ENCODE measurements at places on chromosomes 13 and 19. TPM values are rescaled to one million over a fixed set of nuclear protein-coding genes. Genes with fewer than 3 reads are reported as not detected.

DNA sequence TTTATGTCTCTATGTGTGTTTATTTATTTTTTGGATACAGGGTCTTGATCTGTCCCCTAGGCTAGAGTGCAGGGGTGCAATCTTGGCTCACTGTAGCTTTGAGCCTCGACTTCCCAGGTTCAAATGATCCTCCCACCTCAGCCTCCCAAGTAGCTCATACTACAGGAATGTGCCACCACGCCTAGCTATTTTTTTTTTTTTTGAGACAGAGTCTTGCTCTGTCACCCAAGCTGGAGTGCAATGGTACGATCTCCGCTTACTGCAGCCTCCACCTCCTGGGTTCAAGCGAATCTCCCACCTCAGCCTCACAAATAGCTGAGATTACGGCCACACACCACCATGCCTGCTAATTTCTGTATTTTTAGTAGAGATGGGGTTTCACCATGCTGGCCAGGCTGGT lies 5.0 kb upstream of the ANGPTL4 start:
- no peak for DNase-seq

DNA sequence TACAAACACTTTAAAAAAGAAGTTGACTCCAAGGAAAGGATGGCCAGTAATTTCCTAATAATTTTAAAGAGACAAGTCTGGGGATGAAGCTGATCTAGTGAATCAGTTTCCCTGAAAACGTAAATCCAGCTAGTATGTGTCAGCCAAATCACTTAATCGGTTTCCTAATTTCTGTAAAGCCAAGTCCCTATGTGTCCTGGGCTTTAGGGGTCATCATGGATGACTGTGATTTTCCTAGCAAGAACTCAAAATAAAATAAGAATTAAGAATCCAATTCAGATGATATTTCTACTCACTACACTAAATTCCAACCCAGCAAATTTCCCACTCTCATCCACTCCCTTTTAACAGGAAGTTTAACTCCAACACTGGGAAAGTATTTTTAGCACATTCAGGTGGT lies 35.9 kb downstream of the ELF1 start:
- DNase-seq = no peak

The HSD17B14 gene
- total RNA-seq = 0.31 TPM

- no peak for DNase-seq
Observed at GRCh38 chr13:26017932-26018665, 33.7 kb downstream of the SHISA2 start.

- DNase-seq = peak; percentile 88
Observed at GRCh38 chr19:44723952-44724319, 24.6 kb upstream of the BCL3 start.

DNA sequence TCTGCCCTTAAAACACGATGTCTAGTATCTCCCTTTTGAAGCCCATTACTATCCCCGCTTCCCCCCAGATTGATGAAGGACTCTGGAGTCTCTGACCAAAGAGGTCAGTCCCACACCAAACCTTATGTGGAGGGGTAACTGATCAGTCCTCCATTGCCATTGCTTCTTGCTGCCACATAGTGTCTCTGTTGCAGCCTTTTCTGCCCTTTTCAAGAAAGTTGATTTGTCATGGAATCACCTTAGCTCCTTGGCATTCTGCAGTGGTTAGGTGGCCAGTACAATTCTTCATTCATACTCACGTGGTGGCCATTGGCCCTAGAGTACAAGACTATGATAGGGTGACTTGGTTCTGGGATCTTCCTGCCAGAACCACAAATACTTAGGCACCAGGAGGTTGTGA lies 8.4 kb upstream of the HTR2A start:
- DNase-seq = no peak

DNA sequence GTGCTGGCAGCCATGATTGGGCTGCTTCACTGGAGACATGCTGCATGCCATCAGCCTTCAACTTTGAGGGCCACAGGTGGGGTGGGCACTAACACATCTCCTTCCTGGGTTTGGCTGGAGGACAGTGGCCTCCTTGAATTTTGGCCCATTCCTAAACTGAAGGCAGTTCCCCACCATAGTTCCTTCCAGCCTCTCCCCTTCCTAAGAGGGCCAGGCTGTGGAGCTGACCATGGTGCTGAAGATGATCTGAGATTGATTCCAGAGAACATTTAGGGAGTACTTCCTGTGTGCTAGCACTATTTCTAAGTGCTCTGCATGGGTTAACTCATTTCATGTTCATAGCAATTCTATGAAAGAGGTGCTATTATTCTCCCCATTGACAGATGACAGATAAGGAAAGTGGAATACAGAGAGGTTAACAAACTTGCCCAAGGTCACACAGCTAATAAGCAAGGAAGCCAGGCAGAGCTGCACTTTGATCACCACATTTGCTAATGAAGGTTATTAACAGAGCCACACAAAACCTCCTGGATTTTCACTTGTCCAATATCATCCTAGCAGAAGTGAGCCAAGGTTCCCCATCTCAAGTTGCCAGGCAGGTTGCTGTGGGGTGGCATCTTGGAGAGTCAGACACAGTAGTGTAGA lies 175.3 kb downstream of the ZIC5 start:
- DNase-seq = peak; percentile 31

- no peak for DNase-seq
Observed at GRCh38 chr19:33621811-33622504, at the start of gene CHST8. CHST8 (plus strand) TSS chr19:33621953; CDS start chr19:33689262, 67,309 bp downstream.

The PIBF1 gene
- 24.3 TPM for total RNA-seq

DNA sequence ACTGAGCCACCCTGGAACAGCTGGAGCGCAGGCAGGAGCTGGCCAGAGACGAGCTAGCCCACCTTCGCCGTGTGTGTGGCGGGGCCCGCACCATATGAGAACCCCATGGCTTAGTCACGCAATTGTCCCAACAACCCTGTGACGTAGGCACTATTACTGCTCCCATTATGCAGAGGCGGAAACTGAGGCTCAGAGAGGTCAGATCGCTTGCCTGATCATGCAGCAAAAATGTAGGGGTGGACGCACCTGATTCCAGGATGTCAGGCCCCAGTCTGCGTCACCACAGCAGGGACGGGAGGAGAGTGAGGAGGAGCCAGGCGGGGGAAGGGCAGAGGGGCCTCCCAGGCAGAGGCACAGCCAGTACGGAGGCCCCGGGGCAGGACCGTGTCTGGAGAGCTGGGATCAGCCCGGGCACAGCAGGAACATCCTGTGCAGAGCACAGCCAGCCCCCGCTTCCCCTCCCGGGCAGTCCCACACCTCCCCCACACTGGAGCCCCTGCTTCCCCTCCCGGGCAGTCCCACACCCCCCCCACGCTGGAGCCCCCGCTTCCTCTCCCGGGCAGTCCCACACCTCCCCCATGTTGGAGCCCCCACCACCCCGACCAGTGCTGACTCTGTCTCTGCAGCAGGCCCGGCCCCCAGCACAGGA lies 16.7 kb downstream of the PIP5K1C start:
- no peak for DNase-seq

GRCh38 chr13:109131698-109132257 lies 502.4 kb downstream of the MYO16 start:
- DNase-seq = no peak

The TMEM59L gene
- 0.40 TPM for total RNA-seq

- no peak for DNase-seq
Observed at GRCh38 chr13:20501120-20501519, 24.5 kb downstream of the CRYL1 start.

DNA sequence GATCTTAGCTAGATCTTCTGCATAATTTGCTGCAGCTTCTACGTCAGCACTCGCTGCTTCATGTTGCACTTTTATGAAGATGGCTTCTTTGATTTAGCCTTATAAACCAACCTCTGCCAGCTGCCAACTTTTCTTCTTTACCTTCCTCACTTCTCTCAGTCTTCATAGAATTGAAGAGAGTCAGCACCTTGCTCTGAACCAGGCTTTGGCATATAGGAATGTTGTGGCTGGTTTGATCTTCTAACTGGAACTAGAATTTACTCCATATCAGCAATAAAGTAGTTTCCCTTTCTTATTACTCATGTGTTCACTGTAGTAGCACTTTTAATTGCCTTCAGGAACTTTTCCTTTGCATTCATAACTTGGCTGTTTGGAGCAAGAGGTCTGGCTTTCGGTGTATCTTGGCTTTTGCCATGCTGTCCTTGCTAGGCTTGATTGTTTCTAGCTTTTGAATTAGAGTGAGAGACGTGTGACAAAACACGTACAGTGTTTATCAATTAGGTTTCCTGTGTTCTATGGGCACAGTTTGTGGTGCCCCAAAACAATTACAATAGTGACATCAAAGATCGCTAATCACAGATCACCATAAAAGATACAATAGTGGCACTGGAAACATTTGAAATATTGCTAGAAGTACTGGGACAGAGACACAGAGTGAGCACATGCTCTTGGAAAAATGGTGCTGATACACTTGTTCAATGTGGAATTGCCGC lies 50.7 kb downstream of the NDFIP2 start:
- DNase-seq = no peak

DNA sequence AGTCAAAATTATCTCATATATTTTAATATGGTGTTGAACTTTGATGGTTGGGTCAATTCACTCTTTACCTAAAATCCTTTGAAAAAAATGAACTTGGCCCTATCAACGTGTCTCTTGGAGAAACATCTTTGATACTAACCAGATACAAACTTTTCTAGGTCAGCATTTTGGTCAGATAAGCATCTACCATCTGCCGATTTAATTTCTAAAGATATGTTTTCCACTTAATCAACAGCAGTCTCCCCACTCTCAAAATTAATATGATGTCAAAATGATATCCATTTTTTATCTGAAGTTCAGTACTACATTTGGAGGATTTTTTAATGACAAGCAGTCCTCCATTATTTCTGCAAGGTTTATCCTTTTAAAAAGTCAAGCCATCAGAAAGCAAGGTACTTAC lies 288.8 kb downstream of the DIAPH3 start:
- no peak for DNase-seq

The KRTDAP gene
- not detected for total RNA-seq

- DNase-seq = no peak
Observed at GRCh38 chr19:34960940-34961679, 2.9 kb downstream of the ZNF792 start.

- peak; percentile 18 for DNase-seq
Observed at GRCh38 chr13:44140888-44141724, 232.5 kb upstream of the SERP2 start.

GRCh38 chr19:47228168-47228936 lies 2.6 kb downstream of the BBC3 start:
- DNase-seq = peak; percentile 70

The URAD gene
- not detected for total RNA-seq

DNA sequence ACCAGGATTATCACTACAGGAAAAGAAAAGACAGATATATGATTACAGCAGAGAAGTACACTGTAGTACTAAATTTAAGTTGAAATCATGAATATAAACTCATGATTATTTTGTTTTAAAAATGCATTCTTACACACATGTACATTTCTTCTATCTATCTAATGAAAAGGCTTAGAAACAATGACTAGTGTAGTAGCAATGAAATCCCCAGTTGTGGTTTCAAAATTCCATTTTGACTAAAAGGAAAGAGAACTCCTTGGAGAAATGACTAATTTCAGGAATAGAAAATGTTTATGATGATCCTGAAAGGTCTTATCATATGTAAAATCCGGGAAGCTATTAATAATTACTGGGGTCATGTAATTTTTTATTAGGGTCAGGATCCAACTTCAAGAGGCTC lies 195.0 kb upstream of the STARD13 start:
- no peak for DNase-seq

The ERCC1 gene
- total RNA-seq = 59.4 TPM

- DNase-seq = no peak
Observed at GRCh38 chr19:19588546-19588945, 29.9 kb downstream of the PBX4 start.

DNA sequence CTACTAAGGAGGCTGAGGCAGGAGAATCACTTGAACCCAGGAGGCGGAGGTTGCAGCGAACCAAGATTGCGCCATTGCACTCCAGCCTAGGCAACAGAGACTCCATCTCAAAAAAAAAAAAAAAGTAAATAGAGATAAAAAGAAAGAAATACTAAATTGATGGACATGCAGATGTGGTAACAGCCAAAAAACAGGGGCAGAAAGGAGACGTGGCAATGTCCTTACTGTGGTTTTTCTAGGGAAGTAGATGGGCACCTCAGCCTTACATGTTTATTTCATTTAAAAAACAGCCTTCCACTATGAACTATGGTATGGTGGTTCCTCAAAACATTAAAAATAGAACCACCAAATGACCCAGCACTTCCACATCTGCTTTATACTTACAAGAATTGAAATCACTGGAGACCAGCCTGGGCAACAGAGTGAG lies 6.5 kb upstream of the EIF3G start:
- no peak for DNase-seq

- DNase-seq = no peak
Observed at GRCh38 chr13:112754281-112755025, 64.6 kb downstream of the ATP11A start.

DNA sequence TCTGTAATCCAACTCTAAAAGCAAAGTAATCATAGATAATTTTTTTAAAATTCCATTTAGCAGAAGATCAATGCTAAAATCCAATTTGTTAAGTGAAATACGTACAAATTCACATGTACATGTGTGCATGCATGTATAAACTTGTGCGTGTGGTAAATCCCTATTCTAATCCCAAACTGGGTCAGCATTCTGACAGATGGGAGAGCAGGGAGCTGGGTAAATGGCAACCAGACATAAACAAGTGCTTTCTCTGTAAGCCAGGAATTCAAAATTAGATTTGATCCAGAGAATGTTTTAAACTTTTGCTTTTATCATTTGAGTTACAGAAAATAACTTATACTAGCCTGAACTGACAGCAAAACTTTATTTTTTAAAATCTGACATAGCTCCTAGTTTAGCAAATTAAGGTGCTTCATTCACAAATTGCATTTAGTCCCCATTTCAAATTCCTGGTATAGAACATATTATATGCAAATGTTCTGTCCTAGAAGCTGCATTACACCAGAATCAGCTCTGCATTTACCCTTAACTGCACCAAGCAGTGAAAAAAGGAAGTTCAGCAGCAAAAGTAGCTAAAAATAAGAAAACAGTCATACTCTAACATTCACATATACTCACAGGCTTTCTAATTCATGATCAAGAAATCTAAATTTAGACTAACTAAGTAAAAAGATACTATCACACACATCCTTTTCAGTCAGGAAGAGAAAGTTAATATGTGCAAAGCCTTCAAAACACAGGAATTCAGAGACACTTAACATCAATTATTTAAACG lies 32.6 kb downstream of the UBL3 start:
- DNase-seq = no peak

The ZNF83 gene
- total RNA-seq = 31.2 TPM

The CAMSAP3 gene
- total RNA-seq = 0.31 TPM

The RUBCNL gene
- 0.74 TPM for total RNA-seq

The ZNF573 gene
- 7.7 TPM for total RNA-seq

The PRODH2 gene
- total RNA-seq = not detected

DNA sequence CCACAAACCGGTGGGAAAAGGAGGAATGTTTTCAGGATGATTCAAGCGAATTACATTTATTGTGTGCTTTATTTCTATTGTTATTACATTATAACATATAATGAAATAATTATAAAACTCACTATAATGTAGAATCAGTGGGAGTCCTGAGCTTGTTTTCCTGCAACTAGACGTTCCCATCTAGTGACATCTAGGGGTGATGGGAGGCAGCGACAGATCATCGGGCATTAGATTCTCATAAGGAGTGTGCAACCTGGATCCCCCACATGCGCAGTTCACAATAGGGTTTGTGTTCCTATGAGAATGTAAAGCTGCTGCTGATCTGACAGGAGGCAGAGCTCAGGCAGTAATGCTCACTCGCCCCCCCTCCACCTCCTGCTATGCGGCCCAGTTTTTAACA lies 54.5 kb downstream of the SPTBN4 start:
- DNase-seq = peak; percentile 18

The ACP7 gene
- 0.15 TPM for total RNA-seq

The PABPC3 gene
- 0.81 TPM for total RNA-seq

- no peak for DNase-seq
Observed at GRCh38 chr13:110652764-110653163, 37.4 kb downstream of the NAXD start.
